NCI-H187 treated with DMSO at 0.1 percent for 48 hours (cell line): ENCODE measurements at places on chromosomes 3 and 15.

DNA sequence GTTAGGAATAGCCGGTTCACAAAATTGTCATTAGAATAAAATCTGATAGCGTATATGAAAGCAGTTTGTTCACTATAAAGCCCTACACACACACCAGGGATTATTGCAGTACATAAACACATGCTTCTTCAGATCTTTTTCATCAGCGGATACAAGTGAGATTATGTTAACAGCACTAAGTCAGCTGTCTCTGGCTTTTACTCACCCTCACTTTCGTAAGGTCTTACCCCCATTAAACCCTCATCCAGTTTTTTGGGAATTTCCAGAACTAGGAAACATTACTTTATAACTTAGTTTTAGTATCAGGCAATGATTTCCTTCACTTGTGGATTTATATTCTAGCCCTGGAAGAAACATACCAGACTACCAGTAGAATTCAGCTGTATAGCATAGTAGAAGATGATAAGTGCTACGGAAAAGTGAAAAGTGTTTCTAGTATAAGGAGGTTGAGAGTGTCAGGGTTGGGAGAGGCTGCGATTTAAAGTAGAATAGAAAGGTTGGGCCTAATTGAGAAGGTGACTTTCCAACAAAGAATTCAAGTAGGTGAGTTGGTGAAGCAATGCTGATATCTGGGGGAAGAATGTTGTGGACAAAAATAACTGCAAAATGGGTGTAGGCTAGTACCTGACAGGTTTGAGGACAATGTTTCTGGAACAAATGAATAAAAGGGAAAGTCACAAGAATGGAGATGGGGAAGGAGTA is 22.7 kb downstream of the TMEM207 start:
- DNase-seq = no peak

DNA sequence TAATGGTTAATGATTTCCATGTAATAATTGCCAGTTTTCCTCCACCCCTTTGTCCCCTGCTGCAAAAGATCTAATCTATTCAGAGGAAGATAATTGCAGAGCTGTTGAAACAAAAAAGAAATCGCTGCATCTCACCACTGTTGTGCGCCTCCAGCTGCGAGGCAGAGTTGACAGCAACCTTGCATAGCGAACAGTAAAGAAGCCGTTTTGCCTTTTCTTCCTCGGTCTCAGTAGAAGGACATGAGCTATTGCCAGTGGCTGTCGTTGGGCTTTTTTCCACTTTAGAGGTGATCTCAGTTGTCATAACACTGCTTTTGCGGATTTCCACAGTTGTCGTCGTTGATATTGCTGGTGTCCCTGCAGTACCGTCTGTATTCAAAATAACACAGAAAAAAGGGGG is 314.2 kb downstream of the ZNF385D start:
- no peak for DNase-seq

GRCh38 chr3:12831301-12831866 is 10.0 kb downstream of the RPL32 start:
- DNase-seq = no peak

DNA sequence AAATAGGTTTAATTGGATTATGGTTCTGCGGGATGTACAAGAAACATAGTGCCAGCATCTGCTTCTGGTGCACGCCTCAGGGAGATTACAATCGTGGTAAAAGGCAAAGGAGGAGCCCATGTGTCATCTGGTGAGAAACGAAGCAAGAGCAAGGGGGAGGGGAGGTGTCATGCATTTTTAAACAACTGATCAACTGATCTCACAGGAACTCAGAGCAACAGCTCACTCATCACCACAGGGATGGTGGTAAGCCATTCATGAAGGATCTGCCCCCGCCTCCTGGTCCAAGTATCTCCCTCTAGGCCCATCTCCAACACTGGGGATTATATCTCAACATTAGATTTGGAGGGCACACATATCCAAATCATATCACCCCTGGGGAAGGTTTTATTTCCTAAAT is 42.1 kb upstream of the FGF7 start:
- DNase-seq = no peak

DNA sequence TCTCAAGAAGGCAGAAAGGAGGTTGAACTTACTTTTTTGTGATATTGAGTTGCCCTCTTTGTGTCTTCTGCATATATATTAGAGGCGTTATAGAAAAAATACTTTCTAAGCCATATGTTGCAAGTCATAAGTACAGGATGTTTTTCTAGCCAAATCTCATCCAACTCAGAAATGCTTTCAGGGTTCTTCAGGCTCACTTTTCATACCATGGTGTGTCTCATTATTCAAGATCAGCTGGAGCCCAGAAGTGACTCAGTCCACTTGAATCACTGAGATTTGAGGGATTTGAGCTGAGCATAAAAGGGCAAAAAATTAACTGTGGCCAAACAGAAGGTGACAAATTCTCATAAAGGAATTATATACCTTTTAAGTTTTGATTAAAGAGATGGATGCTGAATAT is 157.3 kb downstream of the WNT5A start:
- DNase-seq = no peak
